ENCODE measurements at places on chromosomes 4 and X.
A peak's percentile ranks its signal among the peaks of the same experiment; 100 is the strongest.

- no peak for DNase-seq
These were observed 567.7 kb downstream of the MAGEB5 start for GRCh38 chrX:26783512-26784225.

DNA sequence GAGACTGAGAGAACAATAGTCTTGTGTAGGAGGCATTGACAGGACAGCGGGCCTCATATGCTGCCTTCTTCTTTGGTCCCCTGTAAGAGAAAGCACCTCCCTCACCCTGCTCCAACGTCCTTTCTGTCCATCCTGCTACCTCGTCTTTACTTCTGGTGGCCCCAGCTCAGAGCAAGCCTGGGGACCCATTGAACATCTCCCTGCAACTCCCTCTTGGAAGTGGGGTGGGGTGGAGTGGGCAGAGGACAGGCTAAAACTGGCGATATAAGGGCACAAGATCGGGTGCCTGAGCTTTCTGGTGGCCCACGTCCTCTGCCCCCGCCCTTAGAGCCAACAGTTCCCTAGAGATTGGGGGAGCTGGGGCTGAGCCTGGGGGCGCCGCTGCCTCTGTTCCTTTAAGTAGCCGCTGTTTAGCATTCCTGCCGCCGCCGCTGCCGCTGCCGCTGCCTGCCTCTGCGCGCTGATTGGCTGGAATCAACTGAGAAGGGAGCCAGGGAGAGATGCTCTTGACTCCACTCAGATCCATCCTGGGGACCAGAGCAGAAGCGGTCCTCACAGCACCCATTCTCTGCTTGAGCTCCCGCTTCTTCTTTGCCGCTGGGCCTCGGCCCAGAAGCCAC is at the start of gene DLG3:
TSS of gene DLG3 (plus strand) at position 510 of the 620 bp plus-strand sequence. CDS start 367 bp downstream, outside the sequence.
- peak; percentile 40 for DNase-seq

DNA sequence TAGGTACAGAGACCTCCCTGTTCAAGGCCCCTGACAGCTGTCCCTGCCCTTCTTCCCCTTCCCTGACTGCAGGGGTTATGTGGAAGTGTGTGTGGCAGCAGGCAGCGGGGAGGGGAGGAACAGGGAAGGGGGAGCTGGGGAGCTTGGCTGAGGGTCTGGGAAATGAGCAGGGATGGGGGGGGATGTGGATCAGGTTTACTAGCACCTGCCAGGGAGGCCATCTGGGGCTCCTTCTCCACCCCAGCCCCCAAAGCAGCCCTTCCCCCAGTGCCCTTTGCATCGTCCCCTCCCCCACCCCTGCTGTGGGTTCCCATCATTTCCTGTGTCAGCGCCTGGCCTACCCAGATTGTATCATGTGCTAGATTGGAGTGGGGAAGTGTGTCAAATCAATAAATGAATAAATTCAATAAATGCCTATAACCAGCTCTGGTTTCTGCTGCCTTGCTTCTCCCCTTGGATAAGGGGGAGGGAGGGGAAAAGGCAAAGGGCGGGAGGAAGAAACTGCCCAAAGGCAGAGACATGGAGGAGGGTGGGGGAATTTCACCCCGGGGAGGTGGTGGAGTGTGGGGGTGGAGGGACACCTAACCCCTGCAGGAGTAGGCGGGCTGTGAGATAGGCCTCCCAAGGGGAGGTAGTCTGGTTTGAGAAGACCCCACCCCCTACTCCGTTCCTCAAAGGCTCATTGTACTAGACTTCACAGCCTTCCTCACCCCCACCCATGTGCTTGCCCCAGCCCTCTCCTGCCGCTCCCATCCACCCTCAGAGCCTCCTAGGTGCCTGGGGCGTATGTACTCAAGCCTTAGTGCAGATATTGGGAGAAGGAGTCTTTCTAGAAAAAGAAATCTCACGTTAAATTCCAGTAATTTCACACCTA is 3.2 kb downstream of the CXorf65 start:
- peak; percentile 79 for DNase-seq

GRCh38 chr4:72529148-72529822 is 39.7 kb downstream of the ADAMTS3 start:
- no peak for DNase-seq

DNA sequence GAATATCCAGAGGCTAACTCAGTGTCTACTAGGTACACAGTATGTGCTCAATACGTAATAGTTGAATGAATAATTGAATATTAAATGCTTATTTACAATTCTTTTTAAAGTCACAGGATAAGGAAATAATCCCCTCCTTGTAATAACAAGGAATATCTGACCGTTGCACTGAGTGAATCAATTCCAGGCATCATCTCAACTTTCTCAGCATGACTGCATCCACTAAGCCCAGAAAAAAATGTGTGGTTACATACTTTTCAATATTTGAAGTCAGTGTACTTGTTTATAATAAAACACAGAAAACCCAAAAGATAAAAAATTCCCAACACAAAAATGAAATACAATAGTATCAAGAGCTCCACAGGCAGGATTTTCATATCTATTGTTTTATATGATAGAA is 105.4 kb downstream of the TMEM144 start:
- DNase-seq, result no peak

DNA sequence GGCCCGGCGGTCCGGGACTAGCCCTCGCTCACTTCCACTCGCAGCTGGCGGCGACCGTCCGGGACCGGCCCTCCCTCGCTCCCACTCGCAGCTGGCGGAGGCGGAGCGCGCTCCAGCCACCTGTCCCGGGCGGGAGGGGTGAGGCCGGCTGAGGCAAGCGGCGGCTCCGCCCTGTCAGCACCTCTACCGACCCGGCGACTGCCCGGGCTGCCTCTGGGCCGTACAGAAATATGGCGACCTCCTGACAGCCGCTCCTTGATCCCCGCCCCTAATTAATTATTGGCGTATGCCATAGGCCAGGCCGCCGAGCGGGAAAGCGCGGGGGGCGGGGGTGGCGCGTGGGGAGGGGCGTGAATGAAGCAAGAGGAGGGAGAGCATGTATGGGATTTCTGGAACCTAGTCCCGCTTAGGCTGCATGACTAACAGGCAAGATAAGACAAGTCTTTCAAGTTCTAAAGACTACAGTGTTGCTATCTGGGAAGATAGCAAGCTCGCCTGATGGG is at the start of gene MORC4:
TSS of gene MORC4 (minus strand) at position 200 of the 503 bp plus-strand sequence. CDS start 243 bp downstream, outside the sequence.
- peak; percentile 76 for DNase-seq

DNA sequence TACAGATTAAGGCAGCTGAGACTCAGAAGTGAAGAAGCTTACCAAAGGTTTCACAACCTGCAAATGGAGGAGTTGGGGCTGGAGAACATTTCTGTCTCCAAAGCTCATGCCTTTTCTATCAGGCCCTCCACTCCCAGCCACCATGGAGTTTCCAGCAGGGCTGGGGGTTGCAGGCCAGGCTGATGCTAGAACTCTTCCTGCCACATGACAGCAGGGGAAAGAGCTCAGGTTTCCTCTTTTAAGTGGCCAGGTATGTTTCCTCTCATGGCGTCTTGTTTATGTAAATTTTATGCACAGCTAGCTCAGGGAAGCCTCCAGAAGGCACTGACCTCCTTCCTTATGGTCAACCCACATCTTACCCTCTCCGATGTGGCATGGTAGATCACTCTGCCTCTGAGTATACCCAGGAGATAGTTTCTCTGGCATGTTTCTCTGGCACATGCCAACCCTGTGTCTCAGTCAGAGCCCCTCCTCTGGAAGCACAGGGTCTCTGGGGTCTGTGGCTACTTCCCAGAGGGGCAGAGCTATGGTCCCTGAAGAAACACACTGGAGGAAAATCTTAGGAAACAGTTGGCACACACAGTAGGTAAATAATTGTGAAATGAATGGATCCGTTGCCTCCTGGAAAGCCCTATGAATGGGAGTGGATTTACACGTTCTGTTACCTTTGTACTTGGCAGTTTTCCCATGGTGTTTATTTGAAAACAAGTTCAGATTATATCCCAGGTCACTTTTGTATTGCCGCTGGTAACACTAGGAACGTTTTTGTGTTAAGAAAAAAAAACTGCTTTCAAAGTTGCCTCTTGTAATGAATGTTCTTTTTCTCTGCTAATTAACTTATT is 28.9 kb downstream of the PDK3 start:
- DNase-seq, result no peak

- no peak for DNase-seq
These were observed 236.8 kb downstream of the ARHGAP10 start for GRCh38 chr4:147968641-147969040.

DNA sequence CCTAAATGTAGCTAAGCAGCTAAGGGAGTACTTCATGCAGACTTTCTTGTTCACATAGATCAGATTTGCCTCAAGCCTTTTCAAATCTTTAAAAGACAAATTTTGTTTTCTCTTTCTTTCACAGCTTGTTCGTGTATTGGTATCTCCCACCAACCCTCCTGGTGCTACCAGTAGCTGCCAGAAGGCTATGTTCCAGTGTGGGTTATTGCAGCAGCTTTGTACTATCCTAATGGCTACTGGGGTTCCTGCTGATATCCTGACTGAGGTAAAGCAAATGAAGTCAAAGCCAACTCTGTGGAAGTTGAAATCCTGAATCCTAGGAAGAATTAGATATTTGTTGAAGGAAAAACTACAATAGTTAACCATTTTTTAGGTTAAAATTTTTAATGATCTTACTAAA is 62.6 kb downstream of the USO1 start:
- DNase-seq, result no peak

DNA sequence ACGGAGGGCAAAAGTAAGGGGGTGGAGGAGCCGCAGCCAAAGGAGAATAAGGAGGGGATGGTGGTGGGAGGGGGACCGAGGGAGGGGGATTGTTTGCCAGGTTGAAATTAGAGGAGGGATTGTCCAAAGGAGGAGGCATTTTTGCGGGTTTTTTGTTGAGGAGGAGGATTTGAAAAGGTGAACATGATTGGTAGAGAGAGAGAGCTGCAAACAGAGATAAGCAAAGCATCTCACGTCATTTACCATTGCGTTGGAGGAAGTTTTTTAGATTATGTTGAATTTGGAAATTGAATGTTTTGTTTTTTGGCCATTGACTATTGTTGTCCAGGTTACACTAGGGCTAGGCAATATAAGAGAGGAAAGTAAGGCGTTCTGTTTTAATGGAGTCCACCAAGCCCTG is 54.5 kb upstream of the ABCB7 start:
- DNase-seq, result no peak

- DNase-seq, result no peak
These were observed 104.9 kb upstream of the GIMD1 start for GRCh38 chr4:106473515-106473914.

DNA sequence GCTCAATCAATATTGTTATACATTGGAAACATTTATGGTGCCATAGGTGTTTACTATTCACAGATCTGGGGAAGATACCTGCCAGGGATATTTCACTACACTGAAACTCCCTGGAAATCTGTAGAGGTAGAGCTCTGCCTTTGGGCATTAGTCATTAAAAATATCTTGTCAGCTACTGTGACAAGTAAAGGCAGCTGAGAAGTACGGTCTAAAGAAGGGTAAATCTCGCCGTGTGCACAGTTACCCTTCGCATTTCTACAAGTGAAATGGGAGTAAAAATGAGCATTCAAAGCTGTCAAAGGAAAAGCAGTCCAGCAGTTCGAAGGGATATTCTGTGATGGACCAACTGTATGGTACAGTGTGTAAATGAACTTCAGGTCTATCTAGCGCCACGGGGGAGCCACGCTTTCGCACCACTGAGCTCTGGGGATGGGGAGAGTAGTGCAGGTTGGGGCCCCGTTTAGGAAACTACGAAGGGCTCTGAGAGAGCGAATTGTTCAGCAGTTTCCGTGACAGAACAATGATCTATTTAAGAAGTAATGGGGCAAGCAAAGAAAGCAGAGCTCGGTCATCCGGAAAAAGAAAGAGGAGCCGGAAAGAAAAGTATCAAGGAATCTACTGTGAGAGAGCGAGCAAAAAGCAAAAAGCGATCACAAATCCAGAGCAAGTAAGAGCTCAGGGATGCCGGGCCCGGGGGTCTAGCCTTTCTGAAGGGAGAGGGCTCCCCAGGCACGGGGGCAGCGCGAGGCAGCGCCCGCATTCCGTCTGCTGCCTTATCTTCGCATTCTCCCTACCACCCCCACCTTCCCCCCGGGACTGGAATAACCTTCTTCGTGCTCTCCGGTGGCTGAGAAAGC is 646 bp downstream of the TIGD4 start:
- peak; percentile 48 for DNase-seq

GRCh38 chr4:6056976-6057766 is 38.9 kb upstream of the C4orf50 start:
- DNase-seq, result no peak

DNA sequence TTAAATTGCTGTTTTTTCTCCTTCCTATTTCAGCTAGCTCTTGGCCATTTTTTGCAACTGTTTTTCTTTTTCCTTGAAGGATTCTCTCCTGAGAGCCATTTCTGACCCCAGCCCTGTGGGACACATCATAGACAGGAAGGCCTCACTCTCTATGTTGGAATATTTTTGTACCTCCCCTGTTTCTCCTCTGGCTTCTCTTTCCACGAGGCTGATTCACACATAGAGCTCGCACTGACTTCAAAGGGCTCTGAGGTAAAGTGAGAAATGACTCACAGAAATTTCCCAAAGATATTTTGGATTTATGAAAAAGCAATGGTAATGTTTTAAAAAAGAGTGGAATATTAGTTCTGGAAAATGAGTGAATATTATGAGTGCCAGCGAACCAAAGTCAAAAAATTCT is 181.7 kb upstream of the IGFBP7 start:
- no peak for DNase-seq

DNA sequence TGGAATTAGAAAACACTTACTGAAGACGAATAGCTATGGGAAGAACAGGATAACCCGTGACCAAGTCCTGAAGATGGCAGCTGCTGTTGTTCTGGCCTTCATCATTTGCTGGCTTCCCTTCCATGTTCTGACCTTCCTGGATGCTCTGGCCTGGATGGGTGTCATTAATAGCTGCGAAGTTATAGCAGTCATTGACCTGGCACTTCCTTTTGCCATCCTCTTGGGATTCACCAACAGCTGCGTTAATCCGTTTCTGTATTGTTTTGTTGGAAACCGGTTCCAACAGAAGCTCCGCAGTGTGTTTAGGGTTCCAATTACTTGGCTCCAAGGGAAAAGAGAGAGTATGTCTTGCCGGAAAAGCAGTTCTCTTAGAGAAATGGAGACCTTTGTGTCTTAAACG is 2.4 kb downstream of the AGTR2 start:
- DNase-seq, result no peak

DNA sequence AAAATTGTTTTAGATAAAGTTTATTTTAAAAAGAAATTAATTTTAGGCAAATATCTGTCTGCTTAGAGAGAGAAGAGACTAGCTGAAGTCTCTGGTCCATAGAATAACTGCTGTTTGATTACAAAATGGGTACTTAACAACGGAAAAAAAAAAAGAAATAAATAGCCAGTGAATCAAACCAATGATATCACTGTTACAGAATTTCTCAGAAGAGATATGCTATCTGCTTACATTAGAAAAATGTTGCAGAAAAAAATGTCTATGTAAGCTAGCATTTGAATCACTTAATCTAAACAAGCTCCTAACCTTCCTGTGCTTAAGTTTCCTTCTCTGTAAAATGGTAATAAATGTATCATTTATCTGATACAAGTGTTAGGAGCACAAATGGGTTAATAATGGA is 189.9 kb downstream of the IL15 start:
- no peak for DNase-seq

DNA sequence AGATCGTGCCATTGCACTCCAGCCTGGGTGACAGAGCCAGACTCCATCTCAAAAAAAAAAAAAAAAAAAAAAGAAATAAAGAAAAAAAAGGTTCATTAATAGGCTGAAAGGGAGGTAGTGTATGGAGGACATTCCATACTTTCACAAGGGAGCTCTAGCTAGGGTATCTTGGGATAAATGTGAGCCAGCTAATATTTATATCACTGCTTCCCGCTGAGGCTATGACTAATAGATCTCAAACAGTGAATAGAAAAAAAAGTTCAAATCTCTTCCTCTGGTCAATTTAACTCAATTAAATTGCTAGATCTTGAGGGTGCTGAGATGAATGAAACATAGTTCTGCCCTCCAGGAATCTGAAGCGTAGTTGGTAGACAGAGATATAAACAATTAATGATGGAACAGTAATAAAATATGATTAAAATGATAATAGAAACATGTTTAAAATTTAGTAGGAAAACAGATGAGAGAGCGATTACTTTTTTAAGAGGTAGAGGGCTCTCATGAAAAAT is 55.7 kb upstream of the SHISA3 start:
- DNase-seq, result no peak

Measured in CD4-positive, alpha-beta T cell treated with Interleukin-17A for 4 hours (primary cell).